ENCODE measurements at places on chromosomes 5 and 9.

- H3K4me1 ChIP-seq = no peaks in the 10 kb centered on the region
- H3K27me3 ChIP-seq = no peaks in the 10 kb centered on the region
- H3K27ac ChIP-seq = no peak overlapping the region
- no peak overlapping the region for H3K4me3 ChIP-seq
- peaks cover 20% of the 10 kb centered on the region for H3K36me3 ChIP-seq
- DNase-seq = no peak
These were observed 38.1 kb downstream of the DDX31 start for GRCh38 chr9:132631685-132632084.

DNA sequence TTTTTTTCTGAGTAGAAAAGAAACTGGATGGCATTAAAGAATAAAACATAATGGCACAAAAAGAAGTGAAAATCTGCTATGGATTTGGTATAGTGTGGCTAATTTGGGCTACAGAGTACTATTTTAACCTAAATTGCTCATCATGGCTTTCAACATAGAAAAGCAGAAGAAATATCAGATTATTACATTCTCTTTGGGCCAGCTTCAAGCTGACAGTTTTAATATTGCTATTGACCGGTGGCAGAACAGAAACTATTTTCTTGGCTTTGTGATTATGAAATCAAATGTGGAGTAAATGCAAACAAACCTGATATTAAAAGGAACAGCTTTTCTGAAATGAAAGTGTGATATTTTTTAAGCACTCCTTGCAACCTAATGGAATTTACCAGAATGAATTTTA is 301.5 kb downstream of the EPB41L4A start:
- no peak overlapping the region for H3K27ac ChIP-seq
- no peak overlapping the region for H3K4me3 ChIP-seq
- no peak for DNase-seq
- H3K27me3 ChIP-seq = no peaks in the 10 kb centered on the region
- H3K4me1 ChIP-seq = no peaks in the 10 kb centered on the region
- no peaks in the 10 kb centered on the region for H3K36me3 ChIP-seq

- no peak overlapping the region for H3K4me3 ChIP-seq
- H3K4me1 ChIP-seq = no peaks in the 10 kb centered on the region
- no peak for DNase-seq
- H3K36me3 ChIP-seq = no peaks in the 10 kb centered on the region
These were observed 565.5 kb downstream of the ZNF608 start for GRCh38 chr5:124180875-124181461.

DNA sequence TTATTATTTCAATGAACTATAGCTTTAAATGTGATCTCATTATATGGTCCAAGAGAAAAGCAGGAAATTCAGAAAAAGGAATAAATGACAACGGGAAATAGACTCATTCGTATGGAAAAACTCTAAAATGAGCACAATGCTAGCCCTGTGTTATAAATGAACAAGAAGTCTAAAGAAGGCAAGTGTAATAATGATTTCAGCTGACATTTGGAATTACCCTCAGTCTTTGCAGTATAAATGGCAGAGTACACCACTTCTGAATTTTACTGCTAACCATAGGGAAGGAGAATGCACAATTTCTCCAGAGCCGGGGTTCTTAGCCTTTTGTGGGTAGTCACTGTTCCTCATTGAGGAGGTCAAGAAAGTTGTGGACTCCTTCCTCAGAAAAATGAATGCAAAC is 93.1 kb downstream of the ANKRD55 start:
- no peaks in the 10 kb centered on the region for H3K4me1 ChIP-seq
- H3K36me3 ChIP-seq = no peaks in the 10 kb centered on the region
- no peaks in the 10 kb centered on the region for H3K27me3 ChIP-seq
- no peak overlapping the region for H3K27ac ChIP-seq

GRCh38 chr5:127367946-127368465 is 77.4 kb downstream of the MEGF10 start:
- no peak overlapping the region for H3K4me3 ChIP-seq
- no peak overlapping the region for H3K27ac ChIP-seq
- H3K4me1 ChIP-seq = peaks cover 10% of the 10 kb centered on the region

GRCh38 chr9:91775011-91775707 is 174.9 kb downstream of the ROR2 start:
- no peak overlapping the region for H3K27ac ChIP-seq
- peaks cover 12% of the 10 kb centered on the region for H3K36me3 ChIP-seq
- H3K27me3 ChIP-seq = no peaks in the 10 kb centered on the region
- H3K4me1 ChIP-seq = peaks cover 4% of the 10 kb centered on the region

GRCh38 chr9:127611603-127611898 is 526 bp upstream of the STXBP1 start:
- no peak overlapping the region for H3K27ac ChIP-seq
- H3K4me1 ChIP-seq = peaks cover 11% of the 10 kb centered on the region
- no peak for DNase-seq
- H3K27me3 ChIP-seq = peaks cover 28% of the 10 kb centered on the region

- no peaks in the 10 kb centered on the region for H3K27me3 ChIP-seq
- no peak overlapping the region for H3K4me3 ChIP-seq
- no peak overlapping the region for H3K27ac ChIP-seq
- no peaks in the 10 kb centered on the region for H3K4me1 ChIP-seq
- H3K36me3 ChIP-seq = no peaks in the 10 kb centered on the region
These were observed 83.7 kb downstream of the PCSK5 start for GRCh38 chr9:75974016-75974766.

GRCh38 chr9:133807818-133808217 is 69.7 kb upstream of the SARDH start:
- peaks cover 3% of the 10 kb centered on the region for H3K4me1 ChIP-seq
- H3K27me3 ChIP-seq = no peaks in the 10 kb centered on the region
- H3K4me3 ChIP-seq = no peak overlapping the region
- peaks cover 12% of the 10 kb centered on the region for H3K36me3 ChIP-seq

DNA sequence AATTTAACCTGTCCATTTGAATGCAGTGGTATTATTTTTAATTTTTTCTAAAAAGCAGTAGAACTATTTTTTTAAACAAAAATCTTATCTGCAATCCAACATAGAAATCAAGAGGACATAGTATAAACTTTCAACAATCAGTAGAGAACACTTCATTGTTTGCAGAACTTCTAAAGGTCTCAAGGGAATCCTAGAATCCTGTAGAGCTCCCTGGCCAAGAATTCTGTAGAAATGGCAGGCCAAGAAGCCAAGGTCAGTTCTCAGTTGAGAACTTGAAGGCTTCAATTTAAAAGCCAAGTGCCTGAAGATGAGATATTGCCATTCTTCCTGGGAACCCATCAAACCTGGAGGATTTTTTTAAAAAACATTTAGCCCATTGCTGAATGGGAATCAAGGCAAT is 199.2 kb upstream of the KLF4 start:
- no peak overlapping the region for H3K27ac ChIP-seq
- H3K4me3 ChIP-seq = no peak overlapping the region
- no peaks in the 10 kb centered on the region for H3K27me3 ChIP-seq
- H3K36me3 ChIP-seq = no peaks in the 10 kb centered on the region
- DNase-seq = no peak

DNA sequence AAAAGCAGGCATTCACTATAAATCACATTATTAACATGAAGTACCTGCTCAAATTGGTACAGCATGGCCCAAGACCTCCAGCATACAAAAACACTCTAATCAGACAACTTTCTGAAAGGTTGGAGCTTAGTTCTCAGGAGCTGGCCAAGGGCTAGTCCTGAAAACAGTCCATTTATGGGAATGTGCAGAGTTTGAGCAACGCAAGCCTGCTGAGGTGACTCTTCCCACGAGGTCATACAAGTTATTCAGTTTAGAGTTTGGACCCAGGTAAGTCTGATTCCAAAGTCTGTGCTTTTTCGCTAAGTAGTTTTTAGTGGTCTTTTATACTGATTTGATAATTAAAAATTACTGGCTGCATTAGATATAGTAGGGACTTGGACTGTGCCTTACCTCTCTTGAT is 52.6 kb downstream of the AP3S1 start:
- no peak overlapping the region for H3K4me3 ChIP-seq
- DNase-seq = no peak
- no peaks in the 10 kb centered on the region for H3K4me1 ChIP-seq
- H3K27me3 ChIP-seq = no peaks in the 10 kb centered on the region
- H3K36me3 ChIP-seq = no peaks in the 10 kb centered on the region

DNA sequence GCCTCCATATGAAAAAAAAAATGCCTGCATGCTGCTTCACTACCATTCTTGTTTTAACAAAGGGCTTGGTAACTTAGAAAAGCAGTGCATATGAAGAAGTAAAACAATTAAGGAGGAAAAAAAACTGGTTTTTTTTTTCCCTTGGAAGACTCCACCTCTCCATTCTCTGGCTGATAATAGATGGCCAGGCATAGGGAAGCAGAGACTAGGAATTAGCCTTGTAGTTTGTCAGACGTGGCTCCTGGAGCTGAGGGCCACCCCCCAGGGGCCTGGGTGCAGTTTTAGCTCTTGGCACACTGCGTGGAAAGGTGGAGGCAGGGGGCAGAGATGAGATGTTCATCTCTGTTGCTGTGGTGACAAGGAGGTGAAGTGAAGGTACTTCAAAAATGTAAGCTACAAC is 42.7 kb downstream of the WDR36 start:
- no peak overlapping the region for H3K27ac ChIP-seq
- no peaks in the 10 kb centered on the region for H3K36me3 ChIP-seq
- H3K4me1 ChIP-seq = peaks cover 22% of the 10 kb centered on the region
- no peak for DNase-seq

GRCh38 chr5:64958757-64959391 is 190.1 kb downstream of the CWC27 start:
- DNase-seq = no peak
- H3K27ac ChIP-seq = no peak overlapping the region
- no peak overlapping the region for H3K4me3 ChIP-seq

- H3K4me3 ChIP-seq = no peak overlapping the region
These were observed 121.1 kb upstream of the SLC12A2 start for GRCh38 chr5:127962491-127962890.

DNA sequence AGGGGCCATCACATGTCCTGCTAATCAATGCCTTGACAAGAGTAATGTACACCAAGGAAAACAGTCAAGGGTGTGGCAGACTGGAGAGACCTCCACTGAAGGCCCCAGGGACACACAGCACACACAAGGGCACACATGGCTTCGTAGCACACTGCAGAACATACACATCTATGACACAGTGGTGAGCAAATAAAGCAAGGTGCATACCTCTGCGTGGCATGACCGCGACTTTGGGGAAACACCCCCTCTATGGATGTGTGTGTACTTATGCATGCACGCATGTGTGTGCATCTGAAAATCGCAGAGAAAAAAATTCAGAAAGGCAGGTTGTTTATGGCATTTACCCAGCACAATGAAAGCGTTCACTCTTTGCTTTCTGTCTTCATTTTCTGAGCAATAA is 20.5 kb downstream of the SEMA4D start:
- H3K4me1 ChIP-seq = no peaks in the 10 kb centered on the region
- no peaks in the 10 kb centered on the region for H3K27me3 ChIP-seq
- H3K4me3 ChIP-seq = no peak overlapping the region

DNA sequence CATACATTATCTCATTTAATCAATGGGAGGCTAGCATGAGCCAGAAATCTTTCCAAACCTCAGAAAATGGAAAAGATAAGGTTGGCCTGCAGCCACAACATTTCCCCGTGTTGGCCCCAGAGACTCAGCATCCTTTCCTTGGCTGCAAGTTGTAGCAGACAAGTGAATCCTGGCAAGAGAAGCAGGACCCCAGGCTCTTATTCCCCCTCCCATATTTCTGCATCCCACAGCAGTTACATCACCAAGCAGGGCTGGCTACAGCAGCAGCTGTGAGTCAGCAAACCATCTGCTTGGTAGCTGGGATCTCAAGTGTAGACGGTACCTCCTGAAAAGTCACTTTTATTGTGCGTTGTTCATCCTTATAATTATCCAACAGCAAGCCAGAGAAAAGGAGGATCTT is 212.4 kb downstream of the GNA14 start:
- H3K27ac ChIP-seq = no peak overlapping the region
- no peaks in the 10 kb centered on the region for H3K4me1 ChIP-seq
- no peaks in the 10 kb centered on the region for H3K27me3 ChIP-seq

DNA sequence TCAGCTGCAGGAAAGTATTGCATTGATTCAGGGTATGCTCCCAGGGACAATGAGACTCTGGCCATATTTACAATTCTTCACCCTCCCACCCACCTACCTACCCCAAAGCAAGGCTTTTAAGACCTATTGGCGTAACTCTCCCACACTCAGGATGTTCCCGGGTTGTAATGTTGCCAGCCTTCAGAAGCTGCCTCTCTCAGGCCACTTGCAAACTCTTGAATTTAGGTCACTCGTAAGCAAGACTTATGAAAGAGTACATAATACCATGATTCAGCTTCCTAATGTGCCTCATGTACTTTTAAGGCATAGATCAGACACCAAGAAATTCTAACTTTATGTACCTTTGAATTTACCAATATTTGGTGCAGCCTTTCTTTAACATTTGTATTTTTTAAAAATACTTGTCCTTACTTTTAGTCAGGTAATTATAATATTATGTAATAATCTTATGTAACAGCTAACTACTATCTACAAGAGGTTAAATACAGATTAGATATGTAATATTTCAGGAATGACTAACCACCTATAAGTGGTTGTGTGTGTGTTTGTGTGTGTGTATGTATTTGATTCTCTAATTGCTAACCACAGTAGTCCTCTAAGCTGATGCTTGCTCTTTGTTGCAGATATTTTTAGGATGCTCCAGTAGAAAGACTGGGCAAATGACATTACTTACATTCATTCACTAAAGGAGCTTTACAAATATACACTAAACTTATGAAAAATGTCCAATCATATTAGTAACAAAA is 630.5 kb upstream of the MEF2C start:
- H3K27me3 ChIP-seq = no peaks in the 10 kb centered on the region
- no peak for DNase-seq
- H3K4me3 ChIP-seq = no peak overlapping the region
- H3K36me3 ChIP-seq = no peaks in the 10 kb centered on the region
- H3K27ac ChIP-seq = no peak overlapping the region

GRCh38 chr5:180166176-180166575 is 42.8 kb downstream of the RASGEF1C start:
- H3K4me1 ChIP-seq = peaks cover 12% of the 10 kb centered on the region
- H3K27ac ChIP-seq = no peak overlapping the region
- H3K4me3 ChIP-seq = no peak overlapping the region

DNA sequence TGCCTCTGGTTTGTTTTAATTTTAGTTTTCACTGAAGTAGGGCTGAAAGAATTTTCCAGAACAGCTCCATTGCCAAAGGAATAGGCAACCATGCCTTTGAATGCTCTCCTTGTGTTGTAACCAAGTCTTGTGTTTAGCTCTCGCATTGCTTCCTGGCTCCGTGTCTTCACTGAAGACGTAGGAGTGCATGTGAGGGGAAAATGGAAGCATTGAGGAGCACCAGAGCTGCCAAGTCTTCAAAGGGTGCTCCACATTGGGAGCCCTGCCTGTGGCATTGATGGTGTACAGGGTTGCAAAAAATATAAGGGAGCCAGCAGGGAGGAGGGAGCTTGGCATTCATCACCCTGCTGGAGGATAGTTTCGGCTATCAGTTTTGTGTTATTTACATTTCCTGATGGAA is 86.6 kb downstream of the NTRK2 start:
- no peaks in the 10 kb centered on the region for H3K27me3 ChIP-seq
- no peak overlapping the region for H3K4me3 ChIP-seq
- no peak for DNase-seq
- no peaks in the 10 kb centered on the region for H3K36me3 ChIP-seq
- no peaks in the 10 kb centered on the region for H3K4me1 ChIP-seq

DNA sequence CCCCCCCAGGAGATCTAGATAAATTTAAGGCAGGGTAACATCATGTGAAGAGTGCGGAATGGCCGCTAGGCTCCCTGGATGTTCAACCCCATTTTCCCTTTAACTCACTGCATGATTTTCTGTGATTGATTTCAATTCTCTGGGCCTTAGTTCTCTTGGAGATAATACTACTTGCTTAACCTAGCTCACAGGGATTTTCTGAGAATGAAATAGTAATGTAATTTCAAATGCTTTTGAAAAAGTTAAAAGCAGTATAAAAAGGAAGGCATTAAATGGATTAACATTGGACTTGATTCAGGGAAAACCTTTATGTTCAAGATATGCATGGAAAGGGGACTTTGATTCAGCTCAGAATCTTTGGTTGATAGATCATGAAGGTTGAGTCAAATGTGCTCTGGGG is 90.9 kb downstream of the KIF4B start:
- no peaks in the 10 kb centered on the region for H3K27me3 ChIP-seq
- no peak for DNase-seq
- H3K4me3 ChIP-seq = no peak overlapping the region
- H3K27ac ChIP-seq = no peak overlapping the region
- no peaks in the 10 kb centered on the region for H3K36me3 ChIP-seq

Measured in neuronal stem cell (in vitro differentiated cells).